Right renal pelvis (tissue), 4 donors: ENCODE measurements at places on chromosomes 2 and 18.

DNA sequence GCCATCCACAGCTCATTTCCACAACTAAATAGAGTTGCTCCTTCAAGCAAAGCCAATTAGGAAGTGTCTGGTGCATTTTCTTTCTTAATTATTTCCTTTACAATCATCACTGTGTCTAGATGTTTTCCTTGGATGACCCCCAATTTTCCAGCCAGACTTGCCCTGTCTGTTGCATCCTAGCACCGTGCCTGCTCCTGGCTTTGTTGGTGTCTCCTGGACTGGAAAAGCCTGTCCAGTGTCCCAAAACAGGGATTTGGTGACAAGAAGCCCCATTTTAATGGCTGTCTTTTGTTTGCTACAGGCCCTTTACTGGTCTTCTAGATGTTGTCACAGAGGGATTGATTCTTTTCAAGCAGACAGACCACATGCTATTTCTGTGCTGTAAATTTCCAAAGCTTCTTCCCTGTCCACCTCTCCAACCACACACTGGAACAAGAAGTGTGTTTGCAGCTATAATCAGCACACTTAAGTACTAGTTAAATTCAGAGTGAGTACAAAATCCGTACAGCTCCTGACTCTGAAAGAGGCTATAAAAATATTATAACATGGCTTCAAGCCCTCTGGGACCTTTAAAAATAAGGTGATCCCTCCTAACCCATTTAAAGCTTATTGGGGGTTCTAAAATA is 38.4 kb downstream of the RNF144A start:
- DNase-seq = no peak

DNA sequence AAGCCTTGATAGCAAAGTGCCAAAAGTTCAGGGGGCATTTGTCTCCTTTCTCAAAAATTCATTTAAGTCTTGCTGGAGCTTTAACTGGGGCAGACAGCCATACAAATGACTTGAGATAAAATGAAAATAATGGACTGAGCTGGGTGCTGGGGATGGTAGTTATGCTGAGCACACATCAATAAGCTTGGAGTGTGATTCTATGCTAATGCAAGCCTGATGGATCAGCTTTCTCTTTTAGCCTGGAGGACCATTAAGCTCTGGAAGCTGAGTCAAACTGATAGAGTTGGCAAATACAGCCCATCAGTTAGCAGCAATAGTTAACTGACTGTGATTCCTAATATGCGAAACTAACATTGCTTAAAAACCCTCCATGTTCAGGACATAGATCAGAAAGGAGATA is 98.0 kb downstream of the CAMKMT start:
- DNase-seq = no peak

DNA sequence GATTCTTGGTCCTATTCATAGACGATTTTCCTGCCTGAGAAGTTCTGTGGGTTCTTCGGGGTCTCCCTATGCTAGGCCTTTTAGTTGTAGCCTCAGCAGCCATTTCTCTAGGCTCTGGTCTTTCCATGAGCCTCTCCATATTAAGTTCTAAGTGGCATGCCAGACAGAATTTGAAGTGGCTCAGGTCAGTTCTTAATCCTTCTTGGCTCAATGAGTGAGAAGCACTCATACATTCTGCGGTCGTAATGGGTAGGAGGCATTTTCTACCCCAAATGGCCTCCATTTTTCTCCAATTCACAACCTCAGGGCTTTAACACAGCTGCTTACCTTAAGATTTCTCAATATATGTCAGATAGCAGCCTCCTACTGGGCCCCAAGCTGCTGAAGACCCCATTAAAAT is 405.3 kb upstream of the GALNT5 start:
- no peak for DNase-seq

DNA sequence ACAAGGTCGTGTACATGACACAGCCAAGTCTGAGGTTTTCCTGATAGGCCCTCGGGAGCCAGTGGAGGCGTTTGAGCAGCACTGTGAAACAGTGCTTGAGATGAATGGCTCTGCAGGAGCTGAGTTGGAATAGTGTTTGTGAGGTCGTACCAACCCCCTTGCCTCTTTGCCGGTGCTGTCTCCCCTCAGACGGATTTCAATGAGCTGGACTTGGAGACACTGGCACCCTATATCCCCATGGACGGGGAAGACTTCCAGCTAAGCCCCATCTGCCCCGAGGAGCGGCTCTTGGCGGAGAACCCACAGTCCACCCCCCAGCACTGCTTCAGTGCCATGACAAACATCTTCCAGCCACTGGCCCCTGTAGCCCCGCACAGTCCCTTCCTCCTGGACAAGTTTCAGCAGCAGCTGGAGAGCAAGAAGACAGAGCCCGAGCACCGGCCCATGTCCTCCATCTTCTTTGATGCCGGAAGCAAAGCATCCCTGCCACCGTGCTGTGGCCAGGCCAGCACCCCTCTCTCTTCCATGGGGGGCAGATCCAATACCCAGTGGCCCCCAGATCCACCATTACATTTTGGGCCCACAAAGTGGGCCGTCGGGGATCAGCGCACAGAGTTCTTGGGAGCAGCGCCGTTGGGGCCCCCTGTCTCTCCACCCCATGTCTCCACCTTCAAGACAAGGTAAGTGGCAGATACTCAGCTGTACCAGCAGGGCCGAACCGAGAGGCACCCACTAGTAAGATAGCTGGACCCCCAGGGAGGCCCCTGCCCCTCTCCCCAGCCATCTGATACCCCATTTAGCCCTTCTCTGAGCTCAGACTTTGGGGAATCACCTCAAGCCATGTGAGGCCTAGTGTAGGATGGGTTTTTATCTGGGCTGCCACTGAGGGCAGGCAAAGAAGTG is 83.1 kb downstream of the EPAS1 start:
- no peak for DNase-seq

DNA sequence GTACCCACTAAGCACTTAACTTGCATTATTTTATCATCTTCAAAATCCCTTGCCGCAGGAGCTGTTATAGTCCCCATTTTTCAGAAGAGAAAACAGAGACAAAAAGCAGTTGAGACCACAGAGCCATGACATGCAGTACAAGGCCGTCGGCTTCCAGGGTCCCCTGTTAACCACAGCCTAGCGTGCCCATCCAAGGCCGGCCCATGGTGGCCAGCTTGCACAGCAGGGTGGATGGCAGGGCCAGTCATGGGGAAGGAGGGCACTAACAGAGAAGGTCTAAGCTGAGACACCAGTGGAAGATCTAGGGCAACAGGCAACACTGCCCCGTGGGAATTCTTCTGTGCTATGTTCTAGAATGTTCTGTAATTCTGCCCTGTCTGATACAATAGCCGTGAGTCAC is 192.6 kb upstream of the ID2 start:
- no peak for DNase-seq

DNA sequence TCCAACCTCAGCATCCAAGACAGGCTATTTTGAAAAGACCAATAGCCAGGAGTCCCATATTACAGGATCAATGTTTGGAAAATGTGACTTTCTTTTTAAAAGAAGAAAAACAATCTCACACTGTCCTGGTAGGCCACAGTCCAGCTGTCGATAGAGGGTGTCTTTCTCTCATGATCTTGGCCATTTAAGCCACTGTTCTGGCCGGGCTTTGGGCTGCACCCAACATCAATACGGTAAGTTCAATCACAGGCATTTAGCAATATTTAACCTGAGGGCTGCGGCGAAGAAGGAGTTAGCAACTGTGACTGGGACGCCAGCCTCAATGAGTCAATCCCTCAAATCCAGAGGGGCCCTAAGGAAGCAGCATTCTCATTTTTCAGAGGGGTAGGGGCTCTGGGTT is 69.0 kb downstream of the CELF4 start:
- no peak for DNase-seq

DNA sequence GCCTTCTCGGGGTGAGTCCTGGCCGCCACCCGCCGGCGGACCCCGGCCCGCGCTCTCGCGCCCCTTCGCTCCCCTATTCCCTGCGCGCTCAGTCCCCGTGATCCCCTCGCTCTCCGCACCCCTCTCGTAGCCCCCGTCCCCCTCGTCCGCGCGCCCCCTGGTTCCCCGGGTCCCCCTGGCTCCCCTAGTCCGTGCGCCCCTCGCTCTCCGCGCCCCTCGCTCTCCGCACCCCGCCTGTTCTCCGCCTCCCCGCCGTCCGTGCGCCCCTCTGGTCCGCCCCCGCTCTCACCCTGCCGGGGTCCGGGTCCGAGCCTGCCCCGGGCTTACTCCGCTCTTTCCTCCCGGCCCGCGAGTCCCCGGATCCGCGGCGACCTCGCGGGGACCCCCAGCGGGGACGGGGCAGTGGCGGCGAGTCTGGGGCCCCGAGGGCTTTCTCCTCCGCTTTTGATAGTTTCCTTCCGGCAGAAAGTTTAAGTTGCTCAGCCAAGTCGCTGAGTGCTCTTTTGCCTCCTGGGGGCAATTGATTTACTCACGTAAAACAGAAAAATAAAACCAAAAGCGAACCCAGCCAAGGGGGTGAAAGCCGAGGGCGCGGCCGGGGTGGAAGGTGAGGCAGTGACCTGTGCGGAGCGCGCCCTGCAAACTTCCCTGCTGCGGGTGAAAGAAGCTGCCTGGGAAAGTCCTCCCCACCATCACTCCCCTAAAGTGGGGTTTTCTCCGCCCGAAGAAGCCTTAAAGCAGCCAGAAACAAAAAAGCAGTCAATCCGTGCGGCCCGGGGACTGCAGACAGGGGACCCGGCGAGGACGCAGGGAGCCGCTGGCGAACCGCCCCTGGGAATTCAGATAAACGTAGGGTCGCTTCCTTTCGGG is 568 bp downstream of the RAB31 start:
- no peak for DNase-seq
